GM23338 (cell line): ENCODE measurements at places on chromosomes 16 and 17. TPM values are rescaled to one million over a fixed set of nuclear protein-coding genes. Genes with fewer than 3 reads are reported as not detected.

DNA sequence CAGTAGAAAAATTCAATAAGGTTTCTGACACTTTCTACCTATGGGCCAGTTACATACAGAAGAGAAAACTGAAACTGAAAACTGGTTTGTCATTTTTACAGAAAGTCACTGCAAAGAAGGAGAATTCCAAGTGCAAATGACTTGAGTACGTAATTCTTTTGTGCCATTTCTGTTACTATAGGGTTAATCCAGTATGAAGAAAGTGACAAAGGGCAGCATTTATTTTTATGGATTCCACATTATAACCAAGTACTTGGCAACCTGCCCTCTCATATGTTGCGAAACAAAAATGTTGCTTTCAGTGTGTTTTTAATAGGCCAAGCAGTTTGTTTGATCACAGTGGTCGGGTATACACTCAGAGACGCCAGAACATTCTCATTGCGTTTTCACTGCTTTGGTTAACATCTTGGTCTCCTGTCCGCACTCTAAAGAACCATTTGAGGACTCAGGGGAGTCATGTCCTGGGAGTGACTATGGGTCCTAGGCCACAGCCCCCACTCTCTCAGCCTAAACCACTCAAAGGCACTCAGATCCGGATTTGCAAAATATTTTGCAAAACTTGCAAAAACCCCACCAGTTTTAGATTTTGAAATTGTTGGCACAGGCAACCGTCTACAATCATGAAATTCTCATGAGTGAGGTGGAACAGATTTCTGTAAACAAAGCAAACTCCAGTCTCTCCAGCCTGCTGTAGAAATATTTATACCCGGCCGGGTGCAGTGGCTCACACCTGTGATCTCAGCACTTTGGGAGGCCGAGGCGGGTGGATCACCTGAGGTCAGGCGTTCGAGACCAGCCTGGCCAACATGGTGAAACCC, 15.4 kb upstream of the HELZ start:
- no peak for DNase-seq

DNA sequence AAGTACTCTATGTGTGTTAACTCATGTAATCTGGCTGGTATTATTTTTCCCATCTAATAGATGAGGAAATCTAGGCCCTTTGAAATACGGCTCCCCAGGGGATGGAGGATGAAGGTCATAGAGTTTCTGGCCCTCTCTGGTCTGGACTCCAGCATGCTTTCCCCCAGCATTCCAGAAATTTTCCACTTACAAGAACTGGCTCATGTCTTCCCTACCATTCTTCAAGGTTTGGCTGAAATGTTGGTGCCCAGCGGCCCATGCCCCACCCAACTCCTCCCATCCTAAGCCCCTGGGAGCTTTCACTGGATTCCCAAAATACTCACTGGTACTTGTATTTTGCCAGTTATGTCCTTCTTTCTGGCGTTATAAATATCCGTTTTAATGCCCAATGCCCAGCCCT, 237.5 kb upstream of the NLRP1 start:
- DNase-seq: no peak

DNA sequence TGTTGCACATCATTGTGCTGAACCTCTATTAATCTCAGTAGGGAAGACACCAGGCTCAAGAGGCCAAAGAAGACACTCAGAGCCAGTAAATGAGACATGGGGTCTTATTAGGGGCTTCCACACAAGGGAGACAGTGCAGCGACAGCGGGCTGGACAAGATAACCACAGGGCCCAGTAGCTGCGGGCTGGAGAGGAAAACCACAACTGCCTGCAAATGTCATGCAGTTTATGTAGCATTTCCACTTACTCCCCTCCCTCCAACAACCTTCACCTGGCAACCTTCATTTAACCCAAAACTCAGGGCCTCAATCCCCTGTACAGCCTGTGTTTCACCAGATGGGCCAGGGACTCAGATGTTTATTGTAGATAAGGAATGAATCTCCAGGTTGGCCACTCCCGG, 185.6 kb downstream of the UTP18 start:
- no peak for DNase-seq

DNA sequence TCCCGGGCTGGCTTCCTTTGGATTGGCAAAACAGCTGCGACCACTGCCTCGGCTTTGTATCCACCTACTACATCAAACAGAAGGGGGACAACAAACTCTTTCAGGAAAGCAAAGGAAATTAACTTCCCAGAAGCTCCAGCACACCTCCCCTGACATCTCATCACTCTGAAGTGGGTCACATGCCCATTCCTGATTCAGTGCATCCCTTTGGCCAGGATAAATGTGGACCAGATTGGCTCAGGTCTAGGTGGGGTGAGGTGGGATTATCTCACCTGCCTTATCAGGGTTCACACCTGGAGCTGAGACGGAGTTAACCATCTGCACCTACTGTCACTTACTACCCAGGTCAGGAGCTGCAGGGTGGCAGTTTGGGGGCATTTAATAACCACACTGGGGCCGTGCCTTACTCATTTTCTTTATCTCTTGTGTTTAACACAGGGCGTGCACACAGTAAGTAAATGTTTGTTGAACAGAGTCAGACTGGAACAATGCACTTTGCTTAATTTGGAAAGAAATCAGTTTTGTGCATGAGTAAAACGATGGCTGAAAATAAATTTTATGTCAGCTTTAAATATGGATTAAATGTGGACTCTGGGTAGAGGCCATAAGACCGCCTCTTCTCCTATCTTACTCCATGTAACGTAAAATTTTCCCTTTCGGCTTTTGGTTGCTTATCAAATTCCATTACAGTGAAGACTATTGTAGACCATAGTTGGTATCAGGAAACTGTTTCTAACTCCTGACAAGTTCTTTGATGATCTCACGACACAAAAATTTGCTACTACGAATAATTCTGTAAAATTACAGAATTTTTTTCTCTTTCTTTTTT, 36.0 kb downstream of the IQCK start:
- no peak for DNase-seq

GRCh38 chr16:13402601-13403000, 501.2 kb downstream of the SHISA9 start:
- DNase-seq: no peak

- DNase-seq: no peak
Measured at GRCh38 chr16:67271446-67271845, 7.9 kb upstream of the PLEKHG4 start.

GRCh38 chr17:65535777-65536572, 25.5 kb downstream of the AXIN2 start:
- no peak for DNase-seq

DNA sequence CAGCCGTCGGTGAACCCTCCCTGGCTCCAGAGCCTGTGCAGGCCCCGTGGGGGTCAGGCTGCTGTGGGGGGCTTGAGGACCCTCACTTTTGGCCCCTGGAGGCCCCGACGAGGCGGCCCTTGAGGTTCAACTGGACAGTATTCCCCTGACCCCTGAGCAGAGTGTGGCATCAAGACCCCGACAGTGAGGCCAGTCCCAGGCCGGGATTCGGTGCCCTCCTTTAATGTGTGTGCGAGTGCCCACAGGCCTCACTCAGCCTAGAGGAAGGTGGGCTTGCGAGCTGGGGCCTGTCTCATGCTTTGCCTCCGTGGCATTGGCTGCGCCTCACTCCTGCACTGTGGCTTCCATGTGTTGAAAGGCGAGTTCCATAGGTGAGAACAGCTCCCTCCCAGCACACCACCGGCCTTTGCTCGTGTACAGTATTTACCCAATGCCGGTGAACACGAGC, 94.5 kb downstream of the METRNL start:
- no peak for DNase-seq

DNA sequence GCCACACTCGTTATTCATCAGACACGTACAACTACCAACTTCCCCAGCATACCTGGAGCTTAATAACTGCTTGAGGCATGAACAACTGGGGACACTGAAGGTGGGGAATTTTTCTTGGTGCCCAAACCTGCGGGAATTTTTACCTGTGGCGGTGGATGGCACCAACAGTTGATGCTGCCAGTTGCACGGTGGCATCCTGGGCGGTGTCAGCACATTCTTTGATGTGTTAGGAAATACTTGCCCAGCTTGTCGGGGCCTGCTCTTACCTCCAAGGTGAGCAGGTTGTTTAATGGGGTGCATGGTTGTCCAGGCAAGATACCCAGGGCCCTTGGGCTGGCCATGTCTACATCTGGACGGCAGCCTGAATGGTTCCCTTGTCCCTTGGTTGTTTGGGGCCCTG, 79.6 kb downstream of the CRISPLD2 start:
- no peak for DNase-seq

GRCh38 chr16:78294538-78295225, 195.2 kb downstream of the WWOX start:
- DNase-seq: no peak

DNA sequence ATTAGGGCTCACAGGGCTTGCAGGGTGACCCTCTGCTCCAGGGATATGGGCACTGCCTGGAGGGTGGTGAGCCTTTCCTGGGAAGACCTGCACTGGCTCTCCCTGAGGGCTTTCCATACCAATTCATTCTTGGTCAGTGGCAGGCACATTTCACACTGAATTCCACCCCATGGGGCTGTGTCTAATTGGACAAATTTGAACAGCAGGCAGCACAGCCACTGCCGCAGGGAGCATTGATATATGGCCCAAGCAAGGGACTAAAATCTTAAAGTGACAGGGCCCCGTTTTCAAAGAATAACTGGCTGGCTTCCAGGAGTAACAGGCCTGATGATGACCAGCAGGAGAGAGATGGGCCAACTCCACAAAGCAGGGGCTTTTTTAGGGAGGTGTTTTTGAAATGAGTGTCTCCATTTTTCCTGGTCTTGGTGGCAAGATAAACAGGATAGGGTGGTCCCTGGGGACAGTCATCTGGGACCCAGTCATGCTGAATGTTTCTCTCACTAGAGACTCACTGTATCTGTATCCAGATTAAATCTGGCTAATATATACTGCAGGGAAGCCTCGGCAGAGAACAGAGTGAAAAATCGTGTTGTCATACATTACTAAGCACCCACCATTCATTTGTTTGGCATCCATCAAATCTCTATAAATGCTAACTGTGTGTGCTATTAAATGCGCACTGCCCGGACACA, 74.1 kb upstream of the TBX2 start:
- no peak for DNase-seq

DNA sequence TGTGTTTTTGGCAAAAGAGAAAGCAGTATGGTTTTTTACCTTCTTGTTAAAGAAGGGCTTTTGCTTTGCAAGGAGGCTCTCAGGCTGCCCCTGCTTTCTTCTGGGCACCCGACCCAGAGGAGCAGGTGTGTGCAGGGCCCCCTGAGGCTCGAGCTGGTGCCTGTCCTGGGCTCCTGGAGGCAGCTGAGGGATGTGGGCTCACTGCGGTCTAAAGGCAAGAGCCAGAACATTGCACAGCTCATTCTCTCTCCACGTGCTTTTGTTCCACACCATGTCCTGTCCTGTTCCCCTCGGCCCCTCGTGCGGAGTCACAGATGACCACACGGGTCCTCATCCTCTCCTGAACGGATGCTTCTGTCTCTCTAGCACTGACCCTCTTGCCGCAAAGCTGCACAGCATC, 36.7 kb upstream of the CAPN15 start:
- no peak for DNase-seq

- no peak for DNase-seq
Measured at GRCh38 chr17:78748730-78749317, 33.2 kb downstream of the CYTH1 start.

- DNase-seq: no peak
Measured at GRCh38 chr17:68470961-68471360, 13.7 kb upstream of the WIPI1 start.

GRCh38 chr17:68290268-68290954, 516 bp downstream of the SLC16A6 start:
- DNase-seq: peak; percentile 74

- DNase-seq: no peak
Measured at GRCh38 chr16:63947022-63947421, 1174.8 kb downstream of the CDH11 start.

RNF112 gene
- 1.5 and 4.1 TPM in 2 replicates for total RNA-seq

NPIPA3 gene
- total RNA-seq: 3.7 and 5.7 TPM in 2 replicates

EIF1 gene
- total RNA-seq: 270 and 272 TPM in 2 replicates

GALR2 gene
- 0.70 and 2.2 TPM in 2 replicates for total RNA-seq

OTOP3 gene
- total RNA-seq: not detected in 2 replicates

MYH13 gene
- total RNA-seq: not detected in 2 replicates

TP53TG3B gene
- total RNA-seq: not detected in 2 replicates

MT4 gene
- not detected in 2 replicates for total RNA-seq
